ENCODE measurements at places on chromosomes 6 and 20.

DNA sequence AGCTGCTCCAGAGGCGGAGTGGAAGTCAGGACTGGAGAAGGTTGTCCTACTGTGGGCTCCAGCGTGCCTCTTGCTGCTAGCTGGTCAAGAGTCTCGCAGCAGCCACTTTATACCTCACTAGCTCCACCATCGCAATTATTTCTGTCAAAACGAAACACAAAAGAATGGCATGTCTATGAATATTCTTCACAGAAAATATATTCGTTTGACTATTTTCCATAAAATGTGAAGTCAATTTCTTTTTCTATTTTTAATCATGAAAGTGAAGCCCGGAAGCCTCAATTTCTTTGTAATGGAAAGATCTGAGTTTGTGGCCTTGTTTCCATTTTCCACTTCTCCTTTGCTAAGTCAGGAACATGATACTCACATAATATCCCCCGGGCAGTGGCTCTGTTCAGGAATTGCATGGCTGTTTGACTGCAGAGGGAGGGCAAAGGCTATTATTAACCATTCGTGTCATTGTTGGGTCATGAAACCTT, 51.7 kb downstream of the DTD1 start:
- no peak for DNase-seq

DNA sequence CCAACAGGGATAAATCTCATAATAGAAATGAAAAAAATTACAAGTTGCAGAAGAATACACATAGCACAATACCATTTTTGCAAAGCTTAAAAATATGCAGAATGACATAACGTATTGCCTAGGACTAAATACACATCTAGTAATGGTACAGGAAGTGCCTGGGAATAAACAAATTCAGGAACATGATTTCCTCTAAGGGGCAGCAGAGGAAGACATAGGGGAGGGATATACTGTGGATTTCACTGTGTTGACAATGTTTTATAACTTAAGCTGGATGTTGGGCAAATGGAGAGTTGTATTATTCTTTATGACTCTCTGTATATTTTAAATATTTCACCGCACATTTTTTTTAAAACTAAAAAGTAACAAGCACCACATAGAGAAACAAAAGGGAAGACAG, 5.6 kb upstream of the GLO1 start:
- no peak for DNase-seq

DNA sequence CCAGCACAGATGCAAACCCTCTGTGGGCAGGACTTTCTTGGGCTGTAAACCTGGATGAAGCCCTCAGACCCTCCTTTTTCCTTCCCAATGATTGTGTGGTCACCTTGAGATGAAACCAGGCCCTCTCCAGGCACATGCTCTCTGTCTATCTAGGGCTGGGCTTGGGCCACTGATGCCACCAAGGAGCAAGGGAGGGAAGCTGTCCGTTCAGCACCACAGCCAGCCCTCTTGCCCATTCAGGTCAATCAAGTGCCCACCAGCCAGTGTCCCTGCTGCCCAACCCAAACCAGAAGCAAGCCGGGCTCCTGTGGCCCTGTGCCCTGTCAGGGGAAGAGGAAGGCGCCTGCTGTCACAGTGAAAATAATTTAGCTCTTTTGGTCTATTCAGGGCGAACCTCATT, 8.0 kb downstream of the STMN3 start:
- DNase-seq: no peak

- DNase-seq: no peak
Observed at GRCh38 chr6:113464960-113465359, 392.2 kb upstream of the MARCKS start.

DNA sequence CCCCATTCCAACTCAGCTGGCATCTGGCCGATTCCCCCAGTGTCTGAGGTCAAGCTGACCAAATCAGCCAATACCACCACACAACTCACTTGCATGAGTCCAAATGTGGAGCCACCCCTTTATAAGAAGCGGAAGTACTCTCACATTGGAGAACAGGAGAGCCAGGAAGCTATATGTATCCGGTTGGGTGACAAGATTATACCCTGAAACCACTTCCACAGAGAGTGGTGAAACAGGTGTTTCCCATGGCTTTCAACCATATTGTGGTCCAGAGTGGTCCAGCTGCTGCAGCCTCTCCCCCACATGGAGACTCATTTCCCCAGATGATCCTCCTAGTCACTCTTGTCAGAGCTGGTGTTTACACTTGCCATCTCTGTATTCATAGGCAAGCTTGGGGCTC, 24.0 kb upstream of the SERINC1 start:
- DNase-seq: no peak

GRCh38 chr6:100435299-100435698, 29.4 kb downstream of the SIM1 start:
- DNase-seq: no peak

DNA sequence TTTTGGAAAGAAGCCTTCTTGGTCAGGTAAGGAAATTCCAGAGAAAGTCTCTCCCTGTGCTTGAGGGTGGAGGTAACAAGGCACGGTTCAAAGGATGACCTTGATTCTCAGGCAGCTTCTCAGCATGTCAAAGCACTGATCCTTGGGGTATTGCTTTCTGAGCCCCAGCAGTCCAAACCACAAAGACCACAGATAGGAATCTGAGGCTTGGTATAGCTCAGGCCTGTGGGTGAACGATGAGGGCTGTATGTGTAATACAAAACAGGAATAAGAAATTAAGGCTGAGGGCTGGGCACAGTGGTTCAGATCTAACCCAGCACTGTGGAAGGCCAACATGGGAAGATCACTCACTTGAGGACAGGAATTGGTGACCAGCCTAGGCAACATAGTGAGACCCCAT, 70.2 kb upstream of the SLC22A1 start:
- DNase-seq: no peak

DNA sequence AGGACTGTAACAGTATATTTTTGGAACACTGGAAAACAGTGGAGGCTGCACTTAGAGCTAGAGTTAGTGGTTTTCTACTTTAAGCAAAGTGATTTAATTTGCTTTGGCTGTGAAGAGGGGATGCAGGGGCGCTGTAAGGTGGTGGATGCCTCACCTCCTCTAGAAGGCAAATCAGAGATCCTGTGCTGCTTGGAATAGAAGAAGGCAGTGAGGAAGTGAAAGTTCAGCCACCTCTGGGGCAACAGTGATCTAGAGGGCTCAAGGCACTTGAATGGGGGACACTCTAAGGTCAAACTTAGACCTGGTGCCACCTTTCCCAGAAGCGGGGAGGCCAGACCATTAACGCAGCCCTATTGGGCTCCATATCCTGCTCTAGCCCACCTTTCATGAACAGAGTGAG, 19.0 kb upstream of the SNRPB2 start:
- DNase-seq: no peak

DNA sequence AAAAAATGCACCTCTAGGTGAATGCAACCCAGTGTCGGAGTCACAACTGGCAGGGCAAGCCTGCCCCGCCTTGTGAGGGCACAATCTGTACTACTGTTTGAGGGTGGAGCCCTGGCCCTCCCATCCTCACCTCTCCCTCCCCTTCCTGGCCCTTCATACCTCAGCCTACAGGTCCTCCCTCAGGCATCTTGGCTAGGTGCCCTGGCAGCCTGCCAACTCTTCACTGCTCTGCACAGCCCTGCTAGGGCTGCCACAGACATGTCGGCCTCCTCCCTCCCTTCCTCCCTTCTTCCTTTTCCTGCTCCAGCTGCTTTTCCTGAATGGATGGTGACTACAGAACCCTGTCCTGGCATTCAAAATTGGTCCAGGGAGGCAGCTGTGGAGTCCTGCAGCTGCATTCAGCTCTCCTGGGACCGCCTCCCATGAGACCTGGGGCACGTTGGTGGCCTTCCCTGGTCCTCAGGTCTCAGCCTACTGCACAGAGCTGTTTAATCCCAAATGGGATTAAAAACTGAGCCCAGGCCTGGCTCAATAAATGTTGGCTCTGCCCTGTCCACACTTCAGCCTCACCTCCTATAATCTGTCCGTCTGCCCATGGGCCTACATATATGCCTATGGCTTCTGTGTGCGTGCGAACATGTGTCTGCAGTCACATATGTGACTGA, 52.7 kb downstream of the CDH22 start:
- no peak for DNase-seq

DNA sequence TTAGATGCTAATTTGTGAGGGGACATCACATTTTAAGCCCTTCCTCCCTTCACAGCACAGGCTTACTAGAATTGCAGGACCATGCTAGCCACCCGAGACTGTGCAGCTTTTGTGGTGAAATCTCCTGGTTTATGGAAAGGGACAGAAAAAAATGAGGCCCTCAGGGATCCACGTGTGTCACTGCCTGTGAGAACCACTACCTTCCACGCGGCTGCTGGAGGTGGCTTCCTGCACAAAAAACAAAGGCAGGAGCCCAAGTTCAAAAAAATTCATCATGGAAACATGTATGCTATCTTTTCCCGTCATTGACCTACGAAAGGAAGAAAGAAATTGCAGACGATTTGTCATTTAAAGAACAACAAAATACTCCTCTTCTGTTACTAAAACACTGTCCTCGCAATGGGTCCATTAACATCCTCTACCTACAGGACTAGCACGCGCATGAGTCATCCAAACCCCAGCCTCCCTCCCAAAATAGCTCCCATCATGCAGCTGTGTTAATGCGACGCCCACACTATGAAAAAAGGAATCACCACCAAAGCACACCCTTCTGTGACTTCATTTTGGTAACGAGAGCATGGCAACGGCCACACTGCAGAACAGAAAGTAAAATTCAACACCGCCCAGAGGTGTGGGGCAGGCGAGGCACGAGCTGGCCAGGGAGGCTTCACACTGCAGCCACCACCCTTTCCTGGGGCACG, 45.7 kb downstream of the RAMACL start:
- DNase-seq: peak; percentile 20

- DNase-seq: no peak
Observed at GRCh38 chr6:150659046-150659763, 59.5 kb downstream of the PLEKHG1 start.

DNA sequence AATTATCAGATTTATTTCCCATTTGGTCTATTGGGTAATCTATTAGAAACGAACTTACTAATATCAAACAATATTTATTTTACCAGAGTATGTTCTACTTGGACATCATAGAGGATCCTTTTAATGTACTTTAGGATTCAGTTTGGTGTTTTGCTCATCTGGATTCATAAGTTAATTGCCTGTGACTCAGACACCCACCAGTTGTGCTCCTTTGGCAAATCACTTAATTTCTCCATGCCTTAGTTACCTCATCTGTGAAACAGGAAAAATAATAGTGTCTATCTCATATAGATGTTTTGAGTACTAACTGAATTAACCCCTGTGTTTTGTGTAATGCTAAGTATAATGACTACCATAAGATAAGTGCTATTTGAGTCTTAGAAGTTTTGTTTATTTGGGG, 292.1 kb downstream of the LAMA2 start:
- no peak for DNase-seq

All from stimulated activated CD8-positive, alpha-beta memory T cell treated with anti-CD3 and anti-CD28 coated beads, Interleukin-12 subunit alpha, Interleukin-12 subunit beta, amount 100 ng/mL, for 1 hour (primary cell).